ENCODE measurements at places on chromosomes 6 and 20.
A peak's percentile ranks its signal among the peaks of the same experiment; 100 is the strongest.

DNA sequence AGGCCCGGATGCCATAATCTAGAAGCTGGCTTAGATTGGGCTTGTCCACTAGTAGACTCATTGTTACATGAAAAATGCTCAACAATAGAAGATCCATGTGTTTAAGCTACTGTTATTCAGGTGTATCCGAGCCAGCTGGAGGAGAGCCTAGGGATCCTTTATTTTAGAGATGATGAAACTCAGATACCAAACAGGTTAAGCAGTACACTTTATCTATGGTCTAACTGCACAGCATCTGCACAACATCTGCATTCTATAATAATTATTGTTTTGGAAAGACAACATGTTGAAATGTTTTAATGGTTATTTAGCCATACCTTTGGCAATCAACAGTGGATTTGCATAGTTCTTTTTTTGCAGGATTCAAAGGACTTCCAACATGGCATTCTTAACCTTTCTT lies 134.1 kb downstream of the RFPL4B start:
- no peak for DNase-seq

DNA sequence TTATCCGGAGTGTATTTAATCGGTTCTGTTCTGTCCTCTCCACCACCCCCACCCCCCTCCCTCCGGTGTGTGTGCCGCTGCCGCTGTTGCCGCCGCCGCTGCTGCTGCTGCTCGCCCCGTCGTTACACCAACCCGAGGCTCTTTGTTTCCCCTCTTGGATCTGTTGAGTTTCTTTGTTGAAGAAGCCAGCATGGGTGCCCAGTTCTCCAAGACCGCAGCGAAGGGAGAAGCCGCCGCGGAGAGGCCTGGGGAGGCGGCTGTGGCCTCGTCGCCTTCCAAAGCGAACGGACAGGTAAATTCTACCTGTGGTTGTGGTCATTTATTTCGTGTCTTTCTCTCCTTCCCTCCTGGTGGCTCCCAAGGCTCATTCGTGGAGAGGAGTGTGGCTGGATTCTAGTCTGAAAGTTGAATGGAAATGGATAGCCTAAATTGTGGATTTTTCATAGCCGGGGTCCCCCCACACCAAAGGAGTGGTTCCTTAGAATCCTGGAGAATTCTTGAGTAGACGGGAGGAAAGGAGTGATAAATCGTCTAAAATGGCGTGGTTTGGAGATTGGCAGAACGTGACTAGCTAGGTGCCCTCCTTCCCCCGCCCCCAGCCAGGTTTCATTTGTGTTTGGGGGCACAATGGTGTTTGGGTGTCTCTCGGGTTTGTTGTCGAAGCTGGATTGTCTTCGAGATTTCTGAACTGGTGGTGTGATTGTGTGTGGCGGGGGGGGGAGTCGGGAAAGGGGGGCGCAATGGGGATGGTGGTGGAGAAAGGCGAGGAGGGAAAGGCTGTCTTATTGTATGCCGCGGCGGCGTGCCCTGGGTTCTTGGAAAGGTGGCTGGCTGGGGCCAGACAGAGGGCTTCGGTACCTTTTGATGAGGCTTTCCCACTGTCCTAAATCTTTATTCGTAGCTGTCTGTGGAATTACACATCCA lies 673 bp downstream of the MARCKS start:
- DNase-seq = no peak

- no peak for DNase-seq
Observed at GRCh38 chr6:90820436-90820835, 233.6 kb upstream of the MAP3K7 start.

DNA sequence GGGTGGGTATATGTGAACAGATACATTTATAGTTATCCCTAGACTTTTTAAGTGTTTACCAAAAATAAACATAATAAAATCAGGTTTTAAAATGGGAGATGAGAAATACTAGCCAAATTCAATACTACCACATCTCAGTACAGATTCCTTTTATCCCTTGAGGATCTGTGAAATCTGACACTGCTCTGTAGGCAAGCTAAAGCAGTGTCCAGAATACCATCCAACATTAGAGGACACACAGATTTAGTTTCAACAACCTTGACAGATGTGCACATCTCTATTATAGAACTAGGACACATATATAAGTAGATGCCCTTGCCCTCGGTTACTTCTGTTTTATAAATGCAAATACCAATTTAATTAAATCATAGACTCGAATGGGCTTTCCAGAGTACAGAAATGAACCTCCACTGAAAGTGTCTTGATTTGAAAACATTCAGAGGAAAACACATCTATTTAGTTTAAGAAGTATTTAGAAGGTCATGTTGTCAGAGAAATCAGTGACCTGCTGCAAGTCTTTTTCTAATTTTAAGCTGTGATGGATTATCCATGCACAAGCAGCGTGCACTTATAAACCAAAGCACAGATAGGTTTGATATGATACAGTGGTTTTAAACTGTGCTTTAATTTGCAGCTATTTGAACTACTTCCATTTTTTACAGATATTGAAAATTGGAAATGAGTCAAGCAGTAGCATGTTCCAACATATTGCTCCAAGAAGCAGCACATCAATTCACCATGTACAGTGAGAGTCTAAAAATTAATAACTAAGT lies 156.3 kb upstream of the EPHA7 start:
- DNase-seq = no peak

GRCh38 chr6:166715065-166715464 lies 88.0 kb upstream of the RPS6KA2 start:
- no peak for DNase-seq

- DNase-seq = no peak
Observed at GRCh38 chr6:70176842-70177550, 125.9 kb downstream of the COL9A1 start.

DNA sequence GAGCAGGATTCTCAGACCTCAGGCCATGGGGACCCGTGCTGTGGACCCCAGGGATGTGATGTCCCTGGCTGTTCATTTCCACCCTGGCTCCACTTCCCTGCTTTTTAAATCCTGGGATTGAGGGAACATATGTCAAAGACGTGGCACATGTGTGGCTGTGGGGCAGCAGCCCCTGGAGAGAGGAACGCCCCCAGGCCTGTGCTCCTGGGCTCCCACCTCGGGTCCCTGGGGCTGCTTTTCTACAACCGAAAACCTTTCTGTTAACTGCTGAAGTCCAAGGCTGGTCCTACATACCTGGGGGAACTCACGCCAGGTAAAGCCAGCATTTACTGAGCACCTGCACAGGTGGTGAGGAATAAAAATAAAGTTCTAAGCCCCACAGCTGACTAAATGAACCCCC lies 102.3 kb upstream of the FRMD1 start:
- DNase-seq = no peak

DNA sequence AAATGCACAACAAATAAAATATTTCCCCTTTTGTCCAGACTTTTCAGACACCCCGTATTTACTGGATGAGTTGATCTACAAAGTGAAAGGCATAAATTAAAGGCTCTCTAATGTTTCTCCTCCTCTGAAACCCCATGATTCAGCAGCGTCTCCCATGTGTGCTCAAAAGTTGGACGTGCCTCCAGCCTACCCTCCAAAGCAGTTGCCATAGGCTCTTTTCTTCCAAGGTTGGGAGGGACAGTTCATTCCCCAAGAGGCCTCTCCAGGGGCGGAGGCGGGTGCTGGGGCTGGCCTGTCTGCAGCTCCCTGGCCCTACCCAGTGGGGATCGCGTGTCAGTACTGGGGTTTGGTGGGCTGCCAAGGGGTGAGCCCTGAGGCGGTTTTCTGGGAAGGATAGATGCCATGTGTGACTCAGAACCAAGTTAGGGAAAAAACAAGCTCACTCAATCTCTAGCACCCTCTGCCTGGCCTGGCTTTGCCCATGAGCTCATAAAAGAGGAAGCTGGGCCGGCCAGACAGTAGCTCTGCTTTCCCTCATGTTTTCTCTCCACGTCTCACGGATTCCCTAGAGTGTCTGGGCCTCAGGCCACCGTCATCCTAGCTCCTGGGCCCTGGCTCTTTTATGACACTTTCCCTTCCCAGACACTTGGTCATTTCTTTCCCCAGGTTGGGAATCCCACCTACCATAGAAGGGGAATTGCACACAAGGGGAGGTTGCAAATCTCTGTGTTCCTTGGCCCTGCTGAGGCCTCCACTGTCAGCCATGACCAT lies 8.0 kb upstream of the IER3 start:
- peak; percentile 49 for DNase-seq

GRCh38 chr6:109252261-109253041 lies 129.8 kb downstream of the CD164 start:
- DNase-seq = no peak

DNA sequence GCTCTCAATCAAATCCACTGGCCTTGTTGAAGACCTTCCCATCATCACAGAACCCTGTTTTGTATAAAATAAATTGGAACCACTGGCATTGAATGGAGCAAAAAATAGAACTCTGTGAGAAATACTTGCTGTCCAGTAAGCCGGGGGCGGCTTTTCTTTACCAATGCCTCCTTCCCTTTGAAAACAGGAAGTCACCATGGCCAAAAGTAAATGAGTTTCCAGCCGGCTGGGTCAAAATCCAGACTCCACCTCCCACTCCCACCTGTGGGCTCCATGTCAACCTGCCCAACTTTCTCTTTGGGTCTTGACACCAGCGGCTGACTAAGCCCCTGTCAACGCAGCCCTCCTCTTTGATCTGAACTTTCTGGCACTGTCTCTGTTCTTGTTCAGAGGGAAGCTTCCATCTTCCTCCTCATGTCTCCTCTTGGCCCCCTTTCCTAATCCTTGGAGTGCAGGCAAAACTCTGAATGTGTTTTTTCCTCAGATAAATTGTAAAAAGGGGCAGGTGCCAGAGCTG lies 95.2 kb downstream of the TFAP2C start:
- no peak for DNase-seq

DNA sequence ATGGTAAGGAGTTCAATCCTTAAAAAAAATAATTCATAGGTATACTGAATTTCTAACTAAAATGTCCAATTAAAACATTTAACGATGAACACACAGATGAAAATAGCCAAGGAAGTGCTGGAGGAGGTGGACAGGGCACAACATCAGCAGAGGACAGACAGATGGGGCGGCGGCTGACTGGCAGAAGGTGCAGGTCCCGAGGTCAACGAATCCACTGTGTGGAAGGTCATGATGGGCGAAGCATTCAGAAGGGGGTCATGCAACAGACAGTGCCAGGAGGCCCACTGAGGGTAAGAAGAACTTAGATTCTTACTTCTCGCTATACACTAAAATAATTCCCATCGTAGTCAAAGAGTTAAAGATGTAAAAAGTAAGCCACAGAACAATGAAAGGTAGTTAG lies 34.2 kb upstream of the FRMD1 start:
- DNase-seq = no peak

DNA sequence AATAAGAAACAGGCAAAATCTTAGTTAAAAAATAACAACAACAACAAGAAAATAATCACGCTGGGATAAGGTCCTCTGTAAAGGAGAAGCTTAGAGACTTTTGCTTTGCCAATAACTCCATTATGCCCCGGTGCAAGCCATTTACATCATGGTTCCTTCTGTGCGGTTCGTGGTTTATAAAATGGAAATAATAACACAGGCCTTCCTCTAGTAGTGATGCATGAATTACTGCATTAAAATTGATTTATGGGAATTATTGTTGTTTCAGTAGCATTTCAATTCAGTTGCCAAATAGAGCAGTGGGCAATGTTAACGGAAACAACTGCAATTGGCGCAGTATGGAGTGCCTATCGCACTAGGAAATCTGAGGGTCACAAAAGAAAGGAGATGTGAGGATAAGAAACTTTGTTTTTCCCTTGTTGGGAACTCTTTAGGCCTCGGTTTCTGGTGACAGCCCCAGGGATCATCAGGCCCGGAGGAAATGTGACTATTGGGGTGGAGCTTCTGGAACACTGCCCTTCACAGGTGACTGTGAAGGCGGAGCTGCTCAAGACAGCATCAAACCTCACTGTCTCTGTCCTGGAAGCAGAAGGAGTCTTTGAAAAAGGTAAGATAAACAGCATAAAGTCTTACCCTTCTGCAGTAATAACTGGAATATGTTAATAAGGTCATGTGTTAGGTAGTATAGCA lies 1.1 kb downstream of the CD109 start:
- DNase-seq = peak; percentile 68

DNA sequence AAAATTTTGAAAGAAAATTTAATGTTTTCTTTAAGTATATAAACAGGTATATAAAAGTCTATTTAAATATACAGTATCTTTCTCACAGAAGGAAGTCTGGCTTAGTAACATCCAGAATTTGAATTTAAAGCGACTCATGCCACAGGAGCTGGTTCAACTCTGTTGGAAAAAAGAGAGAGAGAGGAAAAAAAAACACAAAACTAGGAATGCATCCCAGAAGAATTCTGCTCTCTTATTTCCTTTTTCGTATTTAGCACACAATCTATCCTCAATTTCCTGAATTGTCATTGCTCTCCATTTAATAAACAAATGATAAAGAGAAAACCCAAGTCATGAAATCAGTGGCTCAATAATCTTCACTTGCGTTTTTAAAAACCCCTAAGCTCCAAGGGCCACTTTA lies 107.5 kb upstream of the SCAF8 start:
- no peak for DNase-seq

GRCh38 chr6:91045161-91045560 lies 458.3 kb upstream of the MAP3K7 start:
- DNase-seq = peak; percentile 64

DNA sequence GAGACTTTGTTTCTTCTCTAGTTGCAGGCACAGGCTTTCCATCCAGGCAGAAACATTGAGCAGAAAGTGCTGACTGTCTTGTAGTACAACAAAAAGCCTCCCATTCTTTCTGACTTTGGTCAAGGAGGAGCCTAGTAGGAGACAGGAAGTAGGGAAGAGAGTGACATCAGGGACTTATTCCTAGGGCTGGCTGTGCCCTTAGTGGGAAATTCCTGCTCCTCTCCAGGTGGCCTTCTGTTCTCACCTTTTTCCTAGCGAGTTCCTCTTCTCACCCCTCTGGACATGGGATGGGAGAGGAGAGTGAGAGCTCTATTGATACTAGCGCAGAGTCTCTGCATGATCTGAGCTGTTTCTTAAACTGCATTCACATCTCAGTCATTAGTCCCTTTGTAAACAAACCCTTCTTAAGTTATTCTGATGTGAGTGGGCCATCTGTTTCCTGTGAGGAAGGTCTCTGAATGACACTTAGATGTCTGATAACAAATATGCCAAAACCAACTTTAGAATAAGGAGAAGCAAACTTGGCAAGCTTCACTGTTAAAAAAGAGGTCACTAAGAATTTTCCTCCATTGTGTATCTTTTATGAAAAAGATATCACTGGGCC lies 455.0 kb downstream of the GJA1 start:
- DNase-seq = no peak

- no peak for DNase-seq
Observed at GRCh38 chr6:7132398-7133035, 24.8 kb downstream of the RREB1 start.

- no peak for DNase-seq
Observed at GRCh38 chr6:37490536-37491170, 9.0 kb downstream of the CCDC167 start.

DNA sequence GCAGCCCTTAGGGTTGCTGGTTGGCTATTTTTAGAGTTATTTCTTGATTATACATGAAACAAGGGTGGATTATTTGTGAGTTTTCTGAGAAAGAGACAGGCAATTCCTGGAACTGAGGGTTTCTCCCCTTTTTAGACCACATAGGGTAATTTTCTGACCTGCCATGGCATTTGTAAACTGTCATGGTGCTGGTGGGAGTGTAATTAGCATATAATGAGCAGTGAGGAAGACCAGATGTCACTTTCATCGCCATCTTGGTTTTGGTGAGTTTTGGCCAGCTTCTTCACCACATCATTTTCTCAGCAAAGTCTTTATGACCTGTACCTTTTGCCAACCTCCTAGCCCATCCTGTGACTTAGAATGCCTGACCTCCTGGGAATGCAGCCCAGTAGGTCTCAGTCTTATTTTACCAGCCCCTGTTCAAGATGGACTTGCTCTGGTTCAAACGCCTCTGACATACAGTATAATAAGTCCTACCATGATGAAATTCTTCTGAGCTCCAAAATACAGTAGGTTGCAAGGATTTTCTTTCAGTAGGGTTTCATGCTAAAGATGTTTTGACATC lies 117.1 kb downstream of the ISM1 start:
- DNase-seq = no peak
